Uterus (tissue), 4 donors: ENCODE measurements at places on chromosomes 4 and X.

- DNase-seq = no peak
- H3K4me3 ChIP-seq = no peak overlapping the region
- H3K27ac ChIP-seq = no peak overlapping the region
- H3K36me3 ChIP-seq = no peaks in the 10 kb centered on the region
- H3K27me3 ChIP-seq = no peaks in the 10 kb centered on the region
- no peaks in the 10 kb centered on the region for H3K4me1 ChIP-seq
Observed at GRCh38 chr4:102734591-102735385, 26.0 kb downstream of the MANBA start.

DNA sequence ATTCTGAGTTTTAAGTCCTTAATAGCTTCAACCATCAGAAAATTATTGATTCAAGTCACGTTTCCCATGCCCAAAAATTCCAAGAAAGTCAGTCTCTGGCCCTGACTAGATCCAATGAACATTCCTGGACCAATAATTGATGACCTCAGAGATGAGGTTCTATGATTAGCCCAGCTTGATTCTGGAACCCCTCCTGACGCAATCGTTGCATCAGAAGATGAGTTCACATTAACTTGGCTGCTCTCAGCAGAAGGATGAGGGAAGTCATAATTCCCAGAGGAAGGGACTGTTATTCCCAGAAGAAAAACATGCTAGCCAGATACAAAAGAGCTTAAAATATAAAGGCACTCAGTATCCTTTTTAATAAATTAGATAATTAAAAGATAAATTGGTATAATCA is 34.3 kb upstream of the CPEB2 start:
- no peak for DNase-seq
- H3K4me3 ChIP-seq = no peak overlapping the region
- H3K27ac ChIP-seq = no peak overlapping the region
- H3K4me1 ChIP-seq = no peaks in the 10 kb centered on the region
- H3K27me3 ChIP-seq = no peaks in the 10 kb centered on the region
- no peaks in the 10 kb centered on the region for H3K36me3 ChIP-seq

- no peaks in the 10 kb centered on the region for H3K4me1 ChIP-seq
- no peaks in the 10 kb centered on the region for H3K36me3 ChIP-seq
- H3K27me3 ChIP-seq = no peaks in the 10 kb centered on the region
- no peak for DNase-seq
- no peak overlapping the region for H3K27ac ChIP-seq
Observed at GRCh38 chrX:9317176-9317575, 147.7 kb upstream of the TBL1X start.

- H3K27ac ChIP-seq = peak overlapping the region; percentile 72
- no peaks in the 10 kb centered on the region for H3K4me1 ChIP-seq
- no peaks in the 10 kb centered on the region for H3K36me3 ChIP-seq
- no peak overlapping the region for H3K4me3 ChIP-seq
- H3K27me3 ChIP-seq = no peaks in the 10 kb centered on the region
Observed at GRCh38 chr4:157806184-157806583, 366.6 kb downstream of the GASK1B start.

DNA sequence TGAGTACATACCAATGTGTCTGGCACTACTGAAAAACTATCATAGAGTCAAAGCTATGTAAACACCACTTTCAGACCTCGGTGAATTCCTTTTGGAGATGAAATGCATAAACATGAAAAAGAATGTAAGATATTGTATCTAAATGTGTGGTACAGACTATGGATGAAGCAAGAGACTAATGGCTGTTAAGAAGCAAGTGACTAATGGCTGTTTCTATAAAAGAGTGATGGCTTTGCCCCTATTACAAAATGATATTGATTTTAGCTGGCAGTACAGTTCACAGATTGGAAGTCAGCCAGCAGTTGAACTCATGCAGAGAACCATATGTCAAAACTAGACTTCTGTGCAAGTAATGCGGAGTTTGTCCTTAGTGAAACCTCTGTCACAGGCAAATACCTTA is 359.3 kb downstream of the GRXCR1 start:
- no peak overlapping the region for H3K27ac ChIP-seq
- no peaks in the 10 kb centered on the region for H3K27me3 ChIP-seq
- no peak overlapping the region for H3K4me3 ChIP-seq
- DNase-seq = no peak
- H3K36me3 ChIP-seq = no peaks in the 10 kb centered on the region

GRCh38 chr4:8597791-8598190 is 5.2 kb downstream of the CPZ start:
- DNase-seq = no peak
- no peak overlapping the region for H3K4me3 ChIP-seq
- no peaks in the 10 kb centered on the region for H3K27me3 ChIP-seq
- H3K36me3 ChIP-seq = no peaks in the 10 kb centered on the region

DNA sequence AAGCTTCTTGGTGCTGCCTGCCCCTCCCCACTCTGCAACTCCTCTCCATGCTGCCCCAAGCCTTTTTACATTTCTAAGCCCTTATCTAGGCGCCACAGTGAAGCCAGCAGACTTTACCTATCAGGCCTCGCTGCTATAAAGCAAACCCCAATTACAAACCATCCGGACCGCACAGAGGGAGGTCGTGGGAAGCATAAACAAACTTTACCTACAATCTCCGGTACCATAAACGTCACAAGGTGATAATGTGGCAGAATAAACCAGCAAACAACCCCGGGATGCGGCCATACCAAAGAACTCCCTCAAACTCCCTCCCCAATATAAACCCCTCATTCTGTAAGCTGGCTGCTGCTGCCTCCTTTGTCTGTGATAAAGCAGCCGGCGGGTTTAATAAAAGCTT is 54.0 kb upstream of the ZCCHC13 start:
- H3K36me3 ChIP-seq = no peaks in the 10 kb centered on the region
- no peak overlapping the region for H3K27ac ChIP-seq
- H3K27me3 ChIP-seq = no peaks in the 10 kb centered on the region
- no peaks in the 10 kb centered on the region for H3K4me1 ChIP-seq
- no peak for DNase-seq
- H3K4me3 ChIP-seq = no peak overlapping the region

GRCh38 chr4:142500966-142501365 is 345.1 kb downstream of the INPP4B start:
- H3K27ac ChIP-seq = no peak overlapping the region
- no peak for DNase-seq
- H3K27me3 ChIP-seq = no peaks in the 10 kb centered on the region
- H3K4me3 ChIP-seq = no peak overlapping the region
- H3K4me1 ChIP-seq = no peaks in the 10 kb centered on the region
- H3K36me3 ChIP-seq = no peaks in the 10 kb centered on the region

- no peaks in the 10 kb centered on the region for H3K27me3 ChIP-seq
- H3K4me1 ChIP-seq = no peaks in the 10 kb centered on the region
- H3K27ac ChIP-seq = no peak overlapping the region
- H3K4me3 ChIP-seq = no peak overlapping the region
Observed at GRCh38 chr4:34972189-34972588, 1272.1 kb downstream of the ARAP2 start.

DNA sequence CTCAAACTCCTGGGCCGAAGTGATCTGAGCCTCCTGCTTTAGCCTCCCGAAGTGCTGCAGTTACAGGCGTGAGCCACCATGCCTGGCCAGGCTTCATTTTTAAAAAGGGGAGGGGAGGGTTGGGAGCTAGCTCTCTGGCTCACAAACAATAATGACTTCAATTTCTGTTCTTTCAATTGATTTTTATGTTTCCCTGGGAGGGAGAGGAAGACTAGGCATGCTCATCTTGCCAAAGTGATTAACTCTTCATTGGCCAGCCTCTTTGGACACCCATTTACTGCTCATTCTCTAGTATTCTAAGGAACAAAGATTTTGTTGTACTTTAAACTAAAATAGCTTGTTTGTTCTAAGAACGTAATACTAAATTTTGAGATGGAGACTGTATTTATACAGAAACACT is 43.4 kb upstream of the TRIM2 start:
- H3K4me3 ChIP-seq = no peak overlapping the region
- no peaks in the 10 kb centered on the region for H3K36me3 ChIP-seq
- no peaks in the 10 kb centered on the region for H3K27me3 ChIP-seq
- DNase-seq = no peak

DNA sequence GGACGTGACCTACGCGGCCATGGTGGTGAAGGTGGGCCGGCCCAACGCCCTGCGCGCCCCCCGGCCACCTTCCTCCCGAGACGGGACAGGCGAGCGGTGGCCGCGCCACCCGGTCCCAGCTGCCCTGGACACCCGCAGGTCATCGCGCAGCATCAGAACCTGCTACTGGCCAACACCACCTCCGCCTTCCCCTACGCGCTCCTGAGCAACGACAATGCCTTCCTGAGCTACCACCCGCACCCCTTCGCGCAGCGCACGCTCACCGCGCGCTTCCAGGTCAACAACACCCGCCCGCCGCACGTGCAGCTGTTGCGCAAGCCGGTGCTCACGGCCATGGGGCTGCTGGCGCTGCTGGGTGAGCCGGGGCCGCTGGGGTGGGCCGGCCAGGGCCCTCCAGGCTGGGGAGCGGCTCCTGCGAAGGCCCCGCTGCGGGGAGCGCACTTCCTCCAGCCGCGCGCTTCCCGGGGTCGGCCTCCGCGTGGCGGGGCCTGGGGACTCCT is 9.0 kb upstream of the SLC26A1 start:
- H3K36me3 ChIP-seq = no peaks in the 10 kb centered on the region
- no peak overlapping the region for H3K27ac ChIP-seq
- H3K27me3 ChIP-seq = peaks cover 32% of the 10 kb centered on the region

DNA sequence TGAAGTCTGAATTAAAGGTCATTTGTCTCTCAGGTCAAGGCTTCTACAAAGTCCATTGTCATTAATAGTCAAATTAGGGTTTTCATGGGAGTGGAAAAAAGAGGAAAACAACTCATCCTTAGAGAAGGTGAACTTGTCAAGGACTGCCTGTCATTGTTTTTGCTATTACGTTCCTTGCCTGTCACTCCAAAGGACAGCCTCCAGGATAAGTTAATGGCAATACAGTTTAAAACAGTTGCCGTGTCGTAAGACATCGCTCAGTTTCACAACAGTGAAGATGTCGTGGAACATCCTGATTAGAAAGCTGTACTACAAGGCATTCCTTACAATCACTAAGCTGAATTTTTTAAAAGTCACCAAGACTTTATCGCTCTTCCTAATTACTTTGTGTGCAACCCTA is 466.8 kb upstream of the SMIM31 start:
- H3K27ac ChIP-seq = no peak overlapping the region
- no peak overlapping the region for H3K4me3 ChIP-seq
- no peaks in the 10 kb centered on the region for H3K36me3 ChIP-seq
- no peaks in the 10 kb centered on the region for H3K27me3 ChIP-seq
- DNase-seq = no peak

- no peaks in the 10 kb centered on the region for H3K27me3 ChIP-seq
- H3K36me3 ChIP-seq = no peaks in the 10 kb centered on the region
- DNase-seq = no peak
- H3K27ac ChIP-seq = no peak overlapping the region
Observed at GRCh38 chr4:19262467-19262866, 989.2 kb upstream of the SLIT2 start.

- peak overlapping the region; percentile 52 for H3K27ac ChIP-seq
- H3K4me3 ChIP-seq = no peak overlapping the region
- H3K4me1 ChIP-seq = no peaks in the 10 kb centered on the region
- H3K27me3 ChIP-seq = no peaks in the 10 kb centered on the region
- H3K36me3 ChIP-seq = no peaks in the 10 kb centered on the region
Observed at GRCh38 chr4:141140391-141141200, 7.3 kb upstream of the RNF150 start.

GRCh38 chrX:19578956-19579355 is 63.6 kb upstream of the MAP3K15 start:
- H3K4me3 ChIP-seq = no peak overlapping the region
- H3K36me3 ChIP-seq = no peaks in the 10 kb centered on the region
- no peak for DNase-seq
- no peak overlapping the region for H3K27ac ChIP-seq
- no peaks in the 10 kb centered on the region for H3K4me1 ChIP-seq
- H3K27me3 ChIP-seq = no peaks in the 10 kb centered on the region

DNA sequence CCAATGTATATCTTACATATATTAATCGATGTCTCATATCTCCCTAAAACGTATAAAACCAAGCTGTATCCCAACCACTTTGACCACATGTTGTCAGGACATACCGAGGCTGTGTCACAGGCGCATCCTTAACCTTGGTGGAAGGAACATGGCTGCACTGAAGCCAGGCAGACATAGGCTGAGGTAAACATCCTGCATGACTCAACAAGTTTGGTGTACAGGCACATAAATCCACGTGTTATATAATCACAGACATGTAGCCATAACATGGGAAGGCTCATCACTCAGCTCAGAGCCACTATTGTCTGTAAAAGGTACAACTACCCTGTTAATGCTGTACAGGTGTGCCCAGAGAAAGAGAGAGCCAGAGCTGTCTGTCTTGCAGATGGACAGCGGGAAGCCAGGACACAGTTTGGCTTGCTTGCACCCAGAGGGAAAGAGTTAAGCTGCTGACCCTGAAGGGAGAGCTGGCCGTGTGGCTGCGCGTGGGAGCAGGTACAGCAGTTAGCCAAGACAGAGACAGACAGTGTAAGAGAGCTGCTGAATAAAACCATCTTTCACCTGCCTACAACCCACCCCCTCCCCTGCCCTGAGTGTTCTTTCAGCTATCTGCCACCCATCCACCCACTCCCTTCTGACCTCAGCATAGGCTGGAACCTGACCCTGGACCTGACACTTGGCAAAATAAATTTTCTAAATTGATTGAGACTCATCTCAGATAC is 22.3 kb upstream of the ZBTB33 start:
- DNase-seq = no peak
- H3K4me1 ChIP-seq = no peaks in the 10 kb centered on the region
- H3K4me3 ChIP-seq = no peak overlapping the region
- no peak overlapping the region for H3K27ac ChIP-seq

- DNase-seq = no peak
- no peaks in the 10 kb centered on the region for H3K27me3 ChIP-seq
- no peak overlapping the region for H3K27ac ChIP-seq
Observed at GRCh38 chr4:85760511-85760910, 285.6 kb downstream of the ARHGAP24 start.

DNA sequence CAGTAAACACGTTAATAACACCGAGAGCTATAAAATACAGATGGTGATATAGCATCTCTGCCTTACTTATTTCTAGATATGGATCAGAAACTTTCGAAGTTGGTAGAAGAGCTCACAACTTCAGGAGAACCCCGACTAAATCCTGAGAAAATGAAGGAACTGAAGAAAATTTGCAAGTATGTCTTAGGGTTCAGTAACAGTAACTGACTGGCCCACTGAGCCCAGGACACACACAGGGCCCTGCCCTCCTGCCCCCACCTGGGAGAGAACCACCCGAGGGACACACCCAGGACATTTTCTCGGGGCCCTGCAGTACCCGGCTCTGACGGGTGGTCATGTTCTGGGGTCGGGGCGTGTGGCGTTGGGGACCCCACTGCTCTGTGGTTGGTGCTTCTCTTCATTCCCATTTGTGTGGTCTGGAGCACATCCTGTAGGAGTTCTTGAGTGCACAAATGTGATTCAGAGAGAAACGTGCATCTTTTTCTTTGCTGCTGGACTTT is 1.1 kb downstream of the UVSSA start:
- H3K4me3 ChIP-seq = peak overlapping the region; percentile 95
- H3K4me1 ChIP-seq = no peaks in the 10 kb centered on the region
- H3K27ac ChIP-seq = peak overlapping the region; percentile 94
- no peak for DNase-seq
- H3K36me3 ChIP-seq = no peaks in the 10 kb centered on the region
